GM04504 (cell line): ENCODE measurements at places on chromosomes 6 and 20.

GRCh38 chr6:165806126-165806810 lies 143.2 kb upstream of the PDE10A start:
- DNase-seq = no peak

DNA sequence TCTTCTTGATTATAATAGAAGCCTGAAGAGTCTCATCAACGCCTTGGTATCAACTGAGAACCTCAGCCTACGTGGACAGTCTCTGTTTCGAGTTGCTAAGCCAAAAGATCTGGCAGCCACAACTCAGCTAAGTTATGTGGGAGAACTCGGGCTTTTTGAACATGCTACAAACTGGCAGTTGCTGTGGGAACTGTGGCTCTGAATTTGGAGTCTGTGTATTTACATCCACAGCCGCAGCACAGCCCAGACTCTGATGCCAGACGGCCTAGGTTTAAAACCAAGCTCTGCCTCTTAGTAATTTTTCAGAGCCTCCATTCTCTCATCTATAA lies 35.8 kb downstream of the RIPOR2 start:
- no peak for DNase-seq

GRCh38 chr6:92770540-92770939 lies 648.8 kb downstream of the EPHA7 start:
- DNase-seq = no peak

GRCh38 chr6:13334953-13335352 lies 6.6 kb upstream of the TBC1D7 start:
- no peak for DNase-seq

- no peak for DNase-seq
Measured at GRCh38 chr20:47191956-47192355, 164.5 kb downstream of the ZMYND8 start.

- DNase-seq = no peak
Measured at GRCh38 chr6:34953061-34954025, 64.3 kb downstream of the ANKS1A start.

DNA sequence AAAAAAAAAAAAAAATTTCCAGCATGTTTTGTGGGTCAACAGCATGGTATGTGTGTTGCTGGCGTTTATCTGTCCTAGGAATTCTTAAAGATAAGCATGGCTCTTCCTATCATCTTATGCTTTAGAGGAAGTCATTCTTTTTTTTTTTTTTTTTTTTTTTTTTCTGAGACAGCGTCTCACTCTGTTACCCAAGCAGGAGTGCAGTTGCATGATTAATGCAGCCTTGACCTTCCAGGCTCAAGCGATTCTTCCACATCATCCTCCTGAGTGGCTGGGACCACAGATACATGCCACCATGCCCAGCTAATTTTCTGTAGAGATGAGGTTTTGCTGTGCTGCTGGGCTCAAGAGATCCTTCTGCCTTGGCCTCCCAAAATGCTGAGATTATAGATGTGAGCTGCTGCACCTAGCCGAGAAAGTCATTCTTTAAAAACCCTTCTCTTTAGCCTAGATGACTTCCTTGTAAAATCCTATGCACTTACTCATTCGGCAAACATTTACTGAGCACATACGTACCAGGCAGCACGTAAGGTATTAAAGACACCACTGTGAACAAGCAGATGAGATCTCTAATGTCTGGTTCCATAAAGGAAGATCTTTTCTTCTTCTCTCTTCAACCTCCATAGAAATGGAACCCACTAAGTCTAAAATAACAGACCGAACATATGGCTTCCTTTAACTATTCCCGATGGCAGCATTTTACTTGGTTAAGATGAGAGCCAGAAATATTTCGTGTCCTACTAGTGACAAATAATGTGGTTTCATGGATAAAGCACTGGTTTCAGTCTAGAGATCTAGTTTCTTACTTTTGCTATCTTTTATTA lies 122.4 kb downstream of the RIN2 start:
- no peak for DNase-seq

- no peak for DNase-seq
Measured at GRCh38 chr6:23179994-23180393, 610.6 kb downstream of the HDGFL1 start.

DNA sequence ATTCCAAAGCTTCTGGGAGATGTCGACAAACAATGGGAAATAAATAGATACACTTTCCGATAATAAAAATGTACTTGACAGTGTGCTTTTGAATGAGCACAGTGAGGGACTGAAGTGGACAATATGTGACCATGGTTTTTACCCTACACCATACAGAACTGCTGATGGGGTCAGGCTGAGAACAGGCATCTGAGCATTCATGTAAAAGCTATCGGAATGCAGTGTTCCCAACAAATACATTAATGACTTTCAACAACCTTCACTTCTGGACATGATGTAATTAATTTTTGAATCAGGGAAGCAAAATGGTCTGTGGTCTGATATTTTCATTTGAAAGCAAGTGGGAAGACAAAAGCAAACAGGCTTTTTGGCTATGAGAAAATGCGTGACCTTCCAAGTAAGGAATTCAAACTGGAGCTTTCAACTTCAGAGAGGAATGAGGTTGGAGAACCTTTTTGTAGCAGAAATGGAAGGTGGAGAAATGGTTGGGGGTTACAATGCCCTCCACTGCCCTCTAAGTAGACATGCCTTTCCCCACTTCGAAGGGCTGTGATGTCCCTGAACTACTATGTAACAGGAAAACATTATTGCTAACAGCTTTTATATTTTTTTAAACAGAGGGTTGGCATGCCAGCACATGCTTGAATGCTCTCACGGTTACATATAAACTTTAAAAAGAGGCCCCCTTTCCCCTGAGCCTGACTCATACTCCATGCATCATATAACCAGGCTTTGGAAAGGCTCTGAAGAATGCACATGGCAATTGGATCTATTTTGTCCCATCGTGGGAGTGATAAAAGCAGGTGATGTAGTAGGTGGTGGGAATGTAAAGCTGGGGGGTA lies 203.5 kb upstream of the CITED2 start:
- DNase-seq = peak; percentile 75

- no peak for DNase-seq
Measured at GRCh38 chr6:78308025-78308424, 559.3 kb upstream of the IRAK1BP1 start.

GRCh38 chr6:68114463-68115047 lies 520.5 kb upstream of the ADGRB3 start:
- no peak for DNase-seq

GRCh38 chr6:100217225-100218012 lies 223.4 kb upstream of the MCHR2 start:
- DNase-seq = no peak

- no peak for DNase-seq
Measured at GRCh38 chr6:106973018-106973835, 1.3 kb downstream of the CD24 start.

DNA sequence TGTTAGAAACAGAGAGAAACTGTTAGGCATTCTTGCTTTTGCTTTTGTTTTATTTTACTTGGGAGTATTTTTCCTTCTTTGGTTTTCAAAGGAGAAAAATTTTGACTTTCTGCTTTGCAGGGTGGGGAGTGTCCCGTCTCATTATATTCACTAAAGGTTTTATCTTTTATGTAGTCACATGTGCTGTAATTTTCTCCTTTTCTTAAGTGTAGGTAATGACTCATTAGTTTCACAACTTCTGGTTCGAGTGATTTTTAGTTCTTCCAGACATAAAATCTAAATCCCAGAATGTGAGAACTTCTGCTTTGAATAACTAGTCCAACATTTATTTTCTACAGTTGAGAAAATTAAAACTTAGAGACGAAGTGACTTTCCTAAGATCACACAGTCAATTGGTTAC lies 37.7 kb downstream of the ADGRF1 start:
- DNase-seq = no peak

DNA sequence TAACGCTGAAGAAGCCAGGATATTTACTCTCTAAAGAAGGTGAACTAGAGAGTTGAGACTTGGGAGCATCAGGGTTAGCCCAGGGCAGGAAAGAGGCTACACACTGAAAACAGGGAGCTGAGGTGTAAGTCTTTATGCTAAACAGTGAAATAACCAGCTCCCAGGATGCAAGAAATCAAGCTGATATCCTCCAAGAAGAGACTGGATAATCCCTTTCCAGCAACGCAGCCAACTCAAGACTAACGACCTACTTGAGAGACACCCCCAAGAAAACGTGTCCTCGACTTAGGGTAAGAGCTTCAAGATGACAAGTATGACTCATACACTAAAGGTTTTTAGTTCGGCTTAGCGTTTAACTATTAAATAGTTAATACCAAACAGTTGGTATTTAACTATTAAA lies 202.2 kb downstream of the TASP1 start:
- no peak for DNase-seq

DNA sequence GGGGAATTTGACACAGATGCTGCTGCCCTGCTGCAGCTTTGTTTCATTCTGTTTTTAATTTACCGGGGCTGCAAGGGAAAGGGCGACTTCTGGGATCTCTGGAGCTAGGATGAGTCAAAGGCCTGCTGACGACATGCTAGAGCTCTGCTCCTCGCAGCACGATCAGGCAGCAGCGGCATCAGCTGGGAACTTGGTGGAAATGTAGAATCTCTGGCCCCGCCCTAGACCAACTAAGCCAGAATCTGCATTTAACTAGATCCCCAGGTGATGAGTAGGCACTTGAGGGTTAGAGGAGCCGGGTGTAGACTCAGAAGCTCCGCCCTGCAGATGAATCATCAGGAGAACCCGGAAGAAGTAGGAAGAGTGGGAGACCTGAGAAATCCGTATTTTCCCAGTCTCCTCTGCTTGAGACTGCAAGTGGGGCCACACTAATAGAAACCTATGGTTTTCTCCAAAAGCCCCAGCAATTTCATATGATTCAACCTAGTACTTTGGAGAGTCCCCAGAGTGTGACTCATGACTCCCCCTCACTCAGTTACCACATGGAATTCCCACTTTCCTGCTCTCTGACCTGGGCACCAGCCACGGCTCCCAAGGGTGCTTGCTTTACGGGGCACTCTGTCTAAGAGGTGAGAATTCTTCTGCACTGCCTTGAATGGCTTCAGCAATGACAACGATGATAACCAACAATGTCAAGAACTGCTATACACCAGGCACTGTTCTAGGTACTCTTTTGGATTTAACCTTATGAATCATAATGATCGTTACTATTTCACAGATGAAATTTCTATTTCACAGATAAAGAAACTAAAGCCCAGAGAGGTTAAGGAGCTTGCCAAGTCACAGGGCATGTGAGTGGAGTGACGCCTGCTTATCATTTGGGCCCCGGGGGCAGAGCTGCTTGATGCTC lies 18.1 kb downstream of the TUBB2B start:
- DNase-seq = peak; percentile 96

- DNase-seq = no peak
Measured at GRCh38 chr6:114431641-114432040, 88.8 kb upstream of the HS3ST5 start.

DNA sequence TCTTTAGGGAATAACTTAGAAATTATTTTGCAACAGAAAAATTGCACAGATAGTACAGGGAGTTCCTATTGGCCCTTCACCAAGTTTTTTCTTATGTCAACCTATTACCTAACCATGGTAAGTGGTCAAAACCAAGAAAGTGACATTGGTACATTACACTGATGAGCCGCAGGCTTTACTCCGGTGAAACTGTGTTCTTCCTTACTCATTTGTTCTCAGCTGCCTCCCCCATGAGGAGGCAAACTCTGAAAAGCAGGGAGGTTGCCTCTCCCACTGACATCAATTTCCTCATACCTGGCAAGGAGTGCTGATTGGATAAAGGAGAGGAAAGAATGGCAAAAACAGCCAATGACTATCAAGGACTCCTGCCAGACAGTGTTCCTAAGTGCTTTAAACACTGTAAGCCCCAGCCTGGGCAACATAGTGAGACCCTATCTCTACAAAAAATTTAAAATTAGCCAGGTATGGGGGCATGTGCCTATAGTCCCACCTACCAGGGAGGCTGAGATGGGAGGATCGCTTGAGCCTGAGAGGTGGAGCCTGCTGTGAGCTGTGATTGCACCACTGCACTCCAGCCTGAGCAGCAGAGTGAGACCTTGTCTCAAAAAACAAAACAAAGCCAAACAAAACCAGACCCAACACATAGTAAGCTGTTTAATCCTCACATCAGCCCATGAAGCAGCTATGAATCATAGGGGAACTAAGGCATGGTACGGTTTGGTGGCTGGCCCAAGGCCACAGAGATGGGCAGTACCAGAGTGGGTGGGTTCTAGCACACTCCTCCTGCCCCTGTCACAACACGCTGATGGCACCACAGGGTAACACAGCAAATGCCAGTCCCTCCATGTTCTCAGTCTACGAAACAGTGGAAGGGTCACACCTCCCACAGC lies 24.7 kb downstream of the C20orf203 start:
- no peak for DNase-seq

DNA sequence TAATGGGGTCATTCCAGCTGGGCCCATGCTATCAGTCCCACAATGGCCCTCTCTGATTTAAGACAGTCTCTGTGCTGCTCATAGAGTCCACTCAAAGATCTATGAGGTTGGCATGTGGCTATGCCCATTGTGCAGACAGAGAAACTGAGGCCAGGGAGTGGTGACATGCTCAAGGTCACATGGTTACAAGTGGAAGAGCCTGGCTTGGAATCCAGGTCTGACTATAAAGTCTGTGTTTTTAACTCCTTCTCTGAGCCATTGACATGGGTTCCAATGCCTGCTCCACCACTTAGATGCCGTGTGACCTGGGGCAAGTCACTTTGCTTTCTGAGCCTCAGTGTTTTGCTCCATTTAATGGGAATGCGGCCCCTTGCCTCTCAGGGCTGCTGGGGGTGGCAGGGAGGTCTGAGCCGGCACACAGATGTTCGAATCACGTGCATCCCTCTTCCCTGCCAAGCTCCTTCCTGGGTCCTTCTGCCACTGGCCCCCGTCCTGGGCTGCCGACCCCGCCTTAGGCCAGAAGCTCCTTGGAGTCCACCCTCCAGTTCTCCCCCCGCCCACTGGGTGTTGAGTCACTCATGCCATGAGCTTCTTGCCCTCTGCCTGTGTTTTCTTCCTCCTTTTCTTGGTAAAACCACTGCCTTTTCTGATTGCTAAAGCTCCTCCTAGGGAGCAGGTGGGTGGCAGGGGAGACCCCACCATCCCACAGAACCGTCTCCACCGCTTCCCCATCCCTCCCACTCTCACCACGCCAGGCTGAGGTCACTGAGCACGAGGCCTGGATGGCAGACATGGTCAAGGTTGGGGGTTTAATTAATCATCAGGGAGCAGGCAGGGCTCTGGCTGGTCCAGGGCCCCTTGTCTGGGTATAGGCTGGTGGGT lies 35.7 kb downstream of the CEBPB start:
- peak; percentile 30 for DNase-seq

- DNase-seq = no peak
Measured at GRCh38 chr20:57904314-57905105, 194.7 kb upstream of the PMEPA1 start.

GRCh38 chr6:155108070-155108820 lies 113.1 kb downstream of the TIAM2 start:
- no peak for DNase-seq

DNA sequence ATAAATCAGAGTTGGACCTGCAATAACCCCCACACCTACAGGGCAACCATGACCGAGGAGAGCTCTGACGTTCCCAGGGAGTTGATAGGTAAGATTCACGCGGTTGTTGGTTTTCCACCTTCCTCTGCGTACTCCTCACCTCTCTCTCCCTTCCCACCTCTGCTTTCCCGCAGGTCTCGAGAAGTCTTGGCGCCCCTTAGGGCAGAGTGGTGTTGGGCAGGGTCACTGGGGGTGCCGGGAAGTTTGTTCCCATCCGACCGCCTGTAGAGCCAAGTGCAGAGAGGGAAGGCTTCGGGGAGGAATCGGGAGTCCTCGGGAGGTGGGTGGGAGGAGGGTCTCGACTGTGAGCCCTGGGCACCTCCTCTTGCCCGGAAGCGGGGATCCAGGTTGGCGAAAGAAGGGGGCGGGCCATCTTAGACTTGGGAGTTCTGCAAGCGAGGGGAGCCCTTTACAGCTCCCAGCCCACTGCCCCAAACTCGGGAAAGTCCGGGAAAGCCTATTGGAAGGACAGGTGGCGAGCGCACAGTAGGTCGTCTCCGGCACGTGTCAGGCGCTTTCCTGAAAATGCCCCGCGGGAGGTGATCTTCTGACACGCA lies 672 bp downstream of the CARMIL1 start:
- DNase-seq = no peak
